Stimulated activated CD4-positive, alpha-beta T cell treated with anti-CD3 and anti-CD28 coated beads, Interleukin-15, amount 100 ng/mL, for 1 hour (primary cell): ENCODE measurements at places on chromosomes 11 and 22.

- DNase-seq: no peak
Observed at GRCh38 chr11:93541884-93542810, 1.0 kb downstream of the SMCO4 start.

DNA sequence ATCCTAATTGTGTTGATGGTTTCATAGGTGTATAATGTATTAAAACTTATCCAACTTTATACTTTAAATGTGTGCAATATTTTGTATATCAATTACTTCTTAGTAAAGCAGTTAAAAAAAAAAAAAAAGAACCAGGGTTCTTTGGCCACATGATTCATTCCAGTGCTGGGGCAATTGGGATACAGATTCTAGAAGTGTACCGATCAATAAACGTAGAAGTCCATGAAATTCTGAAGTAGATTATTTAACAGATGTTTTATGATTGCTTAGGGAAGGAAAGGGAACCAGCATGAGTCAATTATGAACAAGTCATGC lies 51.0 kb downstream of the MAPK1 start:
- DNase-seq: no peak

DNA sequence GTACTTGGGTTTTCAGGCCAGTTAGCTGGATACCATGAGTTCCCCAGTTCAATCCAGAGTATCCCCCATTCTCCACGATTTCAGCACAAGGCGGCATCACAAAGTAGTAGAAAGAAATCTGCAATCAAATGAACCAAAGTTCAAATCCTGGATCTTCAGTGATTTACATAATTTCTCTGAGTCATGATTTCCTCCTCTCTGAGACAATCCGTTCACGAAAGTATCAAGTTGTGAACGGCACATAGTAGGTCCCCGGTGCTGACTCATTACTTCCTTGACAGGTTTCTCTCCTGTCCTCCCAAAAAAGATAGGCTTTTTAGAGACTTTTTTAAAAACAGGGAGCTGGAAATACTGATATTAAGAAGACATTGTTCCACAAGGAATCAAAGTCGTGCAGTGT lies 69.1 kb upstream of the AKIP1 start:
- no peak for DNase-seq

GRCh38 chr22:37807410-37808293 lies at the start of gene GCAT:
TSS of gene GCAT (plus strand) at chr22:37807934. CDS start at chr22:37807968, 34 bp downstream.
- DNase-seq: peak; percentile 64

DNA sequence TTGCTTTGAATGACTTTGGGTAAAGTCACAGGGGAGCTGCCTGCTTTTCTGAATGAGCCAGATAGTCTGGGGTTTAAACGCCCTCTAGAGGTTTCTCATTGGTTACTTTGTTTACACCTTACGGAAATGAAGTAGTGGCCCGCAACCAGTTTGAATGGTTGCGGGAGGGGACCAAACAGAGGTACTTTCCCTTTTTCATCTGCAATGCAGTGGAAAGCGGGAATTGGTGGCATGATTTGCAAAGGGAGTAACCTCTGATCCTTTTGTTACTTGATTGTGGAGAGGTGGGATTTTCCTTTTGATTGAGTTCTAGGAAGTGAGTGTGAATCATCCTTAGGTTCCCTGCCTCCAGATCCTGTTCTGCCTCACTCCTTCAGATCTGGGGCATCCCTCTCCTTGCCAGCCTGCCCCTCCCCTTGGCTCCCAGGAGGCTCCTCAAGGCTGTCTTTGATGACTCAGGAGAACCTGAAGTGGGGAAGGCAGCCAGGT lies 15.9 kb upstream of the GLYATL1 start:
- DNase-seq: no peak

- no peak for DNase-seq
Observed at GRCh38 chr11:31050061-31050765, 319.3 kb downstream of the DCDC1 start.

DNA sequence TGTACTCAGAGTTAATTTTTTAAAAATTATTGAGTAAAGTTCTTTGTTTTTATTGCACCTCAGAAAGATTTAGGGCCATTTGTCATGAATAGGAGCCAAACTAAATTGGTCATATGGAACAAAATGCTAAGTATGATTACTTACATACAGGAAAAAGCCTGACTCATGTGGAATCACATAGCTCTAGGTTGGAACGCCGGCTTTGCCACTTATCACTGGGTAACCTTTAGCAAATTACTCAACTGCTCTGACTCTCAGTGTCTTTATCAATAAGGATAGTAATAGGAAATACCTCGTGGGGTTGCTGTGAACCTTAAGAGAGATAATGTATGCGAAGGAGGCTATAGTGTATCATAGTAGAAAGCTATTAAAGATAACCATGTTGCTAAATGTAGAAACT lies 638.5 kb downstream of the NELL1 start:
- DNase-seq: no peak

DNA sequence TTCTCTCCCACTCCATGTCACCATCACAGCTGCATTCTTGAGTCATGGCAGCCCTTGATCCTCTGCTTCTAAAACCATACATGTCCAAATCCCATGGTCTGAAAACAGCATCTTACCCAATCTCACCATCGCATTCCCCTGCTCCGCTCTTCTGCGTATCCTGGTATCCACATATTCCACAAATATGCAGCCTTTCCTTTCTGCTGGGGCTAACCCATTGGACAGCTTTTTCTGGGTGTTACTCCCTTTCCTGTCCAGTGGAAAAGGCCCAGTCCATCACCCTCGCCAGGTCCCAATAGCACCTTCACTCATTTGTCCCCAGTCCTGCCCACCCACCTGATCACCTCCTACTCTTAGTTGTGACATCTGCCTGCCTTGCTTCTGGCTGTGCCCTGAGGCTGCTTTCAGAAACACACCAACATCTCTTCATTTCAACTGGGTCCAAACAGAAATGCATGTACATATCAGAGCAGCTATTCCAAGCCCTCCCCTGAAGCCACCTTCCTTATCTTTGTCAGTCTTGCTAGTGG lies 237.6 kb upstream of the TBCEL start:
- DNase-seq: no peak

DNA sequence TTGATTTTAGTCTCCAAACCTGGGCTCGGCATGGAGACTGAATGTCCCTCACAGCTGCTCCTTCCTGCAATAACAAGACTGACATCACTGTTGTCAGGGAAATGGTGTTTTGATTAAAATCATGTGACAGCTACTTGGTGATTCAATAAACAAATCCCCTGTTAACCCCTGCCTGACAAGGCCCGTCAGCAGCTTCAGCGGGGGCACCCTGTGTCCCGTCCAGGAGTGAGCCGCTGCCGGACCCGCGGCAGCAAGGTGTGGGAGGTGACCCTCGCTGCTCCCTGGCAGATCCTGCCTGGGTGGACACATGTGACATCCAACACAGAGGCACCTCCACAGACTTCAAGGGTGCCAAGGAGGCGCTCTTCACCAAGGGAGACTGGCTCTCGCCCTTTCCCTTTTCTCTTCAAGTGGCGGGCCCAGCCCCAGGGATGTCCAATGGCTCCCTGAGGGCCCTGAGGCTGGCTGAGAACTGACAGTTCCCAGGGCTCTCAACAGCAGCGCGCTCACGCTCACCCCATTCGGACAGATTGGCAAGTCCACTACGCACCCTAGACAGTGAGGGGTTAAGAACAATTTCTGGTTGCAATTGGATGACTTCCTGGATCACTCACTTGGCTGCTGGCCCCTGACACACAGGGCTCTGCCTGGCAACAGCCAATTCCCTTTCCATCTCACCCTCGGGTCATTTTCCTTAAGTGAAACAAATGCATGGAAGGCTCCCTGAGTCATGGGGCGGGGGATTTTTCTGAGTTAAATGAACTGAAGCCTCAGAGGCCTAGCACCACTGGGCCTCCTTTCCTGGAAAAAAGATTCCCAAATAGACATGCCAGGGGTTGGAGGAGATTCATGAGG lies 30.7 kb downstream of the PPP2R1B start:
- DNase-seq: no peak

DNA sequence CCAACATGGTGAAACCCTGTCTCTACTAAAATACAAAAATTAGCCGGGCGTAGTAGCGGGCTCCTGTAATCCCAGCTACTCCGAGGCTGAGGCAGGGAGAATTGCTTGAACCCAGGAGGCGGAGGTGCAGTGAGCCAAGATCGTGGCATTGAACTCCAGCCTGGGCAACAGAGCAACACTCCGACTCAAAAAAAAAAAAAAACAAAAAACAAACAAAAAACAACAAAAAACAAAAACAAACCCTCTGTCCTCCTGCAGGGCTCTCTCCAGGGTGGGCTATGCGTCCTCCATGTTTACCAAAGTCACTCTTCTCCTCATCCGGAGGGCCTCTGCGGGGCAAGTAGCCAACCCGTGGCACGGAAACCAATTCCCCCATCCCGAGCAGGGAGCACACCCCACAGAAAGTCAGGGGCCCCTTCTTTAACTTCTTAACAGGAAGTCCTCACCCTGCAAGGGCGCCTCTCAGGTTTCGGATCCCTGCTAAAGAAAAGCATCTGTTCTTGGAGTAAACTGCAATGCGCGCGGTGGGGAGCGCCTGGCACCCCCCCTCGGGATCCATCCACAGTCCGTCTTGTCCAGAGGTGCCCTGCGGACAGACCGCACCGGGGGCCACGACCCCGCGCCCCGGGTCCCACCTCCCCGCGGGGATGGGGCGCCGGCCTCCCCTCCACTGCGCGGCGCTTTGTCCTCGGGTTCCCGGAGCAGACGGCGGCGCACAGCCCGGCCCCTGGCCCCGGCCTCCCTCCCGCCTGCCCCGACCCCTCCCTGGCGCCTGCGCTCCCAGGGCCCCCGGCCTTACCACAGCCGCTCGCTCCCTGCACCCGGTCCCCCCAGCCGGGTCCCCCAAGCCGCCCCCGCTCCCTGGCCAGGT lies 712 bp downstream of the CERK start:
- DNase-seq: no peak

DNA sequence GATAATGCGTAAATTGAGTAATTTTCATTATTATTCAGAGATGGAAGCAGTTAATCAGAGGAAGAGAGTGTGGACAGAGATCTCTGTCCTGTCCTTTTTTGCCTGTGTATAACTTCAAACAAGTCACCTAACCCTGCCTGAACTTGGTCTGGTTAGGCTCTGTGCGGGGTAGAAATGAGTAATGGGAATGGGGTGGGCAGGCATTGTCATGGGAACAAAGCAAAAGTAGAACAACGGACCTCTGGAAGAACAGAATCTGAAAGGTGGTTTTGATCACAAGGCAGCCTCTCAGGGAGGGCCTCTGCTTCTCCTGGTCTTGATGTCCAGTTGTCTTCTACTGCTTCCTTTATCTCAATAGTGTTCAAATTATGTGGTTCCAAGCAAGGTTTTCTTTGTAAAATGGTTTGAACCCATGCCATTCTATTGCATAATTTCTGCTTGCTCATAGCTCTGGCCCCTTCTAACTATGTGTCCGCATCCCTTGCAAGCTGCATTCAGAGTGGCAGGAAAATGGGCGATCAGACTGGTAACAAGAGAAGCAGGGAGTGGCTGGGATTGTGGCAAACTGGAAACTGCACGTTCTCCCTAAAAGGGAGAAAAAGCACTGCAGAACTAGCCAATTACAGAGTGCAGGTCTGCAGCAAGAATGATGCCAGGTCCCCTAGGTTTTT lies 76.1 kb downstream of the PRR5L start:
- no peak for DNase-seq

DNA sequence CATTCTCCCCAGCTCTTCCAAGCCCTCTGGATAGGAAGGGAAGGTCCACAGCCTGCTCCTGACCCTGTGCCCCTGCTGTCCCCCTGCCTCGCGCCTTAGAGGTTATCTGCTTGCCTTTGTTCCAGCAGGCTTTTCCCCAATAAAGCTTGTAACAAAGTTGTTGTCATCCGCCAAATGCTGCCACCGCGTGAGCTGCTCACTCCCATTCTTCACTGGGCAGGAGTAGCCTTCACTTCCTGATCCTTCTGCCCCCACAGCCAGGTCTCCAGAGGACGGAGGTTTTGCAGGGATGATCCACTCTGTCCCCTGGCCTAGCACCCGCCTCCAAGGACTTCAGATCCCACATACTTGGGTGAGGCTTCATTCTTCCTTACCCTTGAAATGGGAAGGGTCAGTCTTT lies 94.0 kb upstream of the RASSF10 start:
- DNase-seq: no peak

DNA sequence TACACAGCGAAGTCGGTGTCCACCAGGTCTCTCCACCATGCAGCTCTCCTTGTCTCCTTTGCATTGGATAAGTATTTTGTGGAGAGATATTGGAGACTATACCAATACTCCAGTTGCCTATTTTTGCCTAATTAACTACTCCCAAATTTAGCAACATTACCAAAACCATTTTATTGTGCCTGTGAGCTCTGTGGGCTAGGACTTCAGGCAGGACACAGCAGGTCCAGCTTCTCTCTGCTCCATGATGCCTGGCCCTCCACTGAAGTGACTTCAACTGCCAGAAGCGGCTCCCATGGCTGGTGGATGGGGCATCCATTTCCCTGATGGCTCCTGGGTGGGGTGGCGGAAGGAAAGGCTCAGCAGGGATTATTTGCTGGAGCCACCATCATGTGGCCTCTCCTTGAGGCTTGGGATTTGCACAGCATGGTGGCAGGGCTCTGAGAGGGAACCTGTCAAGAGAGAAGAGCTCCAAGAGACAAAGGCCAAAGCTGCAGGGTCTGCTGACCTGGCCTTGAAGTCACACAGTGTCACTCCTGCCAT lies 36.9 kb upstream of the MAPK1 start:
- no peak for DNase-seq

GRCh38 chr11:60761436-60762190 lies 4.9 kb downstream of the MS4A15 start:
- no peak for DNase-seq

DNA sequence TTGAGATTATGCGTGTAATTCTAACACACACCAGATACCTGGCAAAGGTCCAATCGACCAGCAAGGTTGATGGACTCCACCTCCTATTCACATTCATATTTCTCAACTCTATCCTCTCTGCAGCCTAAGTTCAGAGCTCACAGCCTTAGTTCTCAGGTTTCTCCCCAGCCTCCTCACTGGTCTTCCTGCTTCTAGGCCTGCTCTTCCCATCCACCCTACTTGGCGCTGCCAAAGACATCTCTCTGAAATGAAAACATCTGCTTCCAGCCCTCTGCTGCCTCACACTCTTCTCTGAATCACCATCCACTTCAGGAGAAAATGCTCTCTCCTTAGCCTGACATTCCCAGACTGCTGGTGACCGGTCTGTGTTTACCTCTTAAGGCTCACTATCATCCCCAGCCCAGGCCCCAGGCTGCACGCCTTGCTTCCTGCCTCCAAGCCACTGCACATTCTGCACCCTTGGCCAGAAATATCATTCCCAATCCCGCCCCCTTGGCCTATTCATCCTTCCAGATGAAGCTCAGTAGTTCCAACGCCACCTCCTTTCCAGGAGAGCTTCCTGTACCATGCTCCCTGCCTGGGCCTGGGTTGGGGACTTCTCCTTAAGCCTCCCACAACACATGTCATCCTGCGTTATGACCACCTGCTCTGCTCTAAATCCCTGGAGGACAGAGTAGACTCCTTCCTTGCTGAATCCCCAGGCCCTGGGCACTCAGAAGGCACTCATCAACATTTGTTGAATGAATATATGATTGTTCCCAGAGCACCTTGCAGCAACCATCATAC lies 3.5 kb downstream of the ARRB1 start:
- no peak for DNase-seq

- no peak for DNase-seq
Observed at GRCh38 chr11:7672960-7673723, at the start of gene CYB5R2. TSS of gene CYB5R2 (minus strand) at chr11:7673500. CDS start at chr11:7672825, 675 bp downstream.
